ENCODE measurements at places on chromosomes 16 and 17. TPM values are rescaled to one million over a fixed set of nuclear protein-coding genes. Genes with fewer than 3 reads are reported as not detected.

- no peak for DNase-seq
These were observed 86.4 kb downstream of the N4BP1 start for GRCh38 chr16:48523415-48524204.

GRCh38 chr16:86964796-86965241 lies 352.4 kb downstream of the C16orf95 start:
- DNase-seq: no peak

DNA sequence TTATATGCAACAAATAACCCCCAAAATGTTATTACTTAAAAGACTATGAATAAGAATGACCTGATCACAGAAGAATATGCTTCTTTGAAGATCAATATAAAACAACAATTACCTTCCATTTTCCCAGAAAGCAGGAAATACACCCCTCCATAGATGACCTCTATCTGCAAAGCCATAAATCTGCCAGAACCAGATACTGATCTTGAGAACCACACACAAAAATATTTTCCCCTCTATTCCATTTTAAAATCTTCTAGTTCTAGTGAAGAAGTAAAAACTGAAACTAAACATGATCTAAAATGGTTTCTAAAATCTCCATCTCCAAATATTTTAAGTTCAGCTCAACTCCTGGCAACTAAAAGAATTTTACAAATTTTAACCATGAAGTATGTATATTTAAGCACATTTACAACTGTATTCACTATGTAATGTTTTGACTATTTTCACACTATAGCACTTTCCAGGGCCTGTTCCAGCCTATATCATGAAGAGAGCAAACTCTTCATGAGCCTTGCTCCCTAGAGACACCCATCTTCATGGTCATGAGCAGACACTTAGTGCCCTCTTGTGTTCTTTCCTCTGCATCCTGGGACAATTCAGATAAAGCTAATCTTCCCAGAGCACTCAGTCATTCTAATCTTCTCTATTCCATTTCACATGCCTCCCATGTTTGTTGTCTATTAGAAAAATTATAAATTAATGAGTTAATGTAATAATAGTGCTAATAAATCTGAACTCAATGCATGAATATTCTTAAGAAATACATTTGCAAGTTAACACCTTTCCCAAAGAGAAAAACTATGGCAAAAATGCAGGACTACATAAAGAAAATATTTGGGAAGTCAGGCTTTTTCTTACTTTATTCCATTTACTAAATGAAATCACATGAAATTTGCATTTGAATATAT lies 87.0 kb downstream of the HELZ start:
- no peak for DNase-seq

GRCh38 chr16:85751698-85752501 lies 1.0 kb upstream of the C16orf74 start:
- DNase-seq: no peak

DNA sequence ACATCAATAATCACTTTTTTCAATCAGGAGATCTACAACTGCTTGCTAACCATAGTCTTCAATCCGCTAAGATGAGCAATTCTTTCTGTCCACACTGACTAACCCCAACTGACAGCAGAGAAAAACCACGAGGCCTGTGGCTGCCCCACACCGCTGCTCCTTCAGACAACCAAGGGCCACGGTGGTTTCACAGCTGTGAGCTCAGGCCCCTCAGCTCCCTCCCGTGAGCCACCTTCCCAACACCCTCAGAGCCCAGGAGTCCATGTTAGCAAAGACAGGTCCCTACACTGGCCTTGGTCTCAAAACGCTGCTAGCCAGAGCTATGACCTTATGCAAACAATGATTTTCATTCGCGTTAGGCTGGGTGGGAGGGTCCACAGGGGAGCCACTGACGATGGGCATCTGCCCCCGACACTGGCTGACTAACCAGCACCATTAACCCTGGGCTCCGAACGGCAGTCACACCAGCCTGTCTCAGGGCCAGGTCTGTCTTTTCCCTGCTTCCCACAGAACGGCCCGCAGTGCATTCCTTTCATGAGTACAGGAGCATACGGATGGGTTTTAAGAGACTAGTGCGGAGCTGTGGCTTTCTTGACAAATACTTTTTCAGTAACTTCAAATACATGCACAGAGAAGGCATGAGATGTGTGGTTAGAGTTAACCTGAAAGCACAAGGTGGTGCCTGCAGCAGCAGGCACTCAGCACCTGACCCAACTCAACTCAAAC lies 67.3 kb downstream of the ANKRD11 start:
- DNase-seq: no peak

- no peak for DNase-seq
These were observed 1.3 kb upstream of the GJC1 start for GRCh38 chr17:44831371-44831770.

- no peak for DNase-seq
These were observed 42.4 kb upstream of the MMP2 start for GRCh38 chr16:55436587-55436986.

DNA sequence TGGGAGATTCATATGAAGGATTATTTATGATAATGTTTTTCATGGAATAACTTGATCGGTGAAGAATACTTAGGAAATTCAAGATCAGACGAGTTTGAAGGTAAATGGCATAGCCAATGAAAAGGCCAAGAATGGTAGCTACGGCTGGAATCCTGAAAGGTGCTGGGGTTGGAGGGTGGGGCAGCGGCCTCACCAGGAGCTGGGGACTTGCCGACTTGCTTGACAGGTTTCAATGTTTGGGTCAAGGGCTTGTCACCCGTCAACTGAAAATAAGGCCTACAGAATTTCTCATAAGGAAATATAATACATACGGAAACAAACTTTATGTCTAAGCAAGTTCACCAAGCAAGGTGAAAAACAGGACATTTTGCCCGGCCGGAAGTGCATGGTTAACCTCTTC lies 9.9 kb downstream of the CRYM start:
- DNase-seq: no peak

DNA sequence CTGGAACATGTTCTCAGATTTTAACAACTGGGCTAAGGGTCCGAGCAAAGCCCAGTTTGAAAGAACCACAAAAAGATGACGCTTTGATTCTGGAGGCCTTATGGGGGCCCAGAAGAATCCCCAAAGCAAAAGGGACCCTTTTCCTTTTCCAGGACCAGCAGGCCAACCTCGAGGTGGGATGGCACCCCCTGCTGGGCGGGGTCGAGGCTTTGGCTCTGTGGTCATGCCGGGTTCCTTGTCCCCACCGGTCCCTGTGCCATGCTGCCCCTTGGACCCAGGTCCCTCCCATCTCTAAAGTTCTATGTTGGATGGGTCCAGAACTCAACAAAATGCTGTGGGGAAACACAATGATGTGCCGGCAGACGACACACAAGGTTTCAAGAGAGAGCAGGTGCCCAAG lies 30.9 kb downstream of the TMEM204 start:
- DNase-seq: no peak

DNA sequence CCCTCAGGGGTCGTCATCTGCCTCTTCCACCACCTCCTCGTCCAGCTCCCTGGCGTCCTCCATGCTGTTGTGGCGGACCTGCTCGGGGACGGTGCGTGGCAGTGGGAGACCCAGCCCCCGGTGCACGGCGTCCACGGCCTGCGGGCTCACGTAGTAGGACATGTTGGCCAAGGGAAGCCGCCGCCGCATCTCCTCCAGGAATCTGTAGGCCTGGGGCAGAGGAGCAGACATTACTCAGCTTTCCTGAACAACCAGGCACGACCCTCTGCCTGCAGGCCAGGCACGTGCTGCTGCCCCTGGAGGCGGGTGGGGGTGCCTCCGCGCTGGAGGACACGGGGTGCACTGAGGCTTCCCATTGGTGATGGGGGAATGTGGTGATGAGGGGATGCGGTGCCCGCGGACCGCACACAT lies 17.8 kb downstream of the TELO2 start:
- no peak for DNase-seq

DNA sequence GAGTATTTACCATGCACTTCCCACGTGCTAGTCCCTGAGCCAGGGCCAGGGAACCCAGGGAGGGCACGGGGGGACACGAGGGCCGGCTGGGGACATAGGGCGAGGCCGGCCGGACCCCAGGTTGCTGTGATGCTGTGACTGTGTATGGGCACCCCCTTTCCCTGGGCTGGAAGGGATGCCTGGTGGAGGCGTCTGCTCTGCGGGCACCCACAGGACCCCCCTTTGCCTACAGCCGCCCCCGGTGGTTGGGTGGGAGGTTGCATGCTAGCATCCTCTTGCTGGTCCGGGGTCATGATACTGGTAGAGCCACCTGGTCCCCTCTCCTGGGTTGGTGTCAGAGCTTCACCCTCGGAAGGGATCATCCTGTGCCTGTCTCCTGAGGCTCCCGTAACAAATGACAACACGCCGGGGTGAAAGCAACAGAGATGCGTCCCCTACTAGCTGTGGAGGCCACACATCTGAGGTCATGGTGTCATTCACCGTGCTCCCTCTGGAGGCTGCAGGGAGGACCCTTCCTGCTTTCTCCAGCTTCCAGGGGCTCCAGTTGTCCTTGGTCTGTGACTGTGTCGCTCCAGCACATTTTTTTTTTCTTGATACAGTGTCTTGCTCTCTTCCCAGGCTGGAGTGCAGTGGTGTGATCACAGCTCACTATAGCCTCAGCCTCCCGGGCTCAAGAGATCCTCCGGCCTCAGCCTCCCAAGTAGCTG lies 3.1 kb upstream of the CIAO3 start:
- no peak for DNase-seq

GRCh38 chr16:12798846-12799245 lies 4.8 kb downstream of the CPPED1 start:
- no peak for DNase-seq

DNA sequence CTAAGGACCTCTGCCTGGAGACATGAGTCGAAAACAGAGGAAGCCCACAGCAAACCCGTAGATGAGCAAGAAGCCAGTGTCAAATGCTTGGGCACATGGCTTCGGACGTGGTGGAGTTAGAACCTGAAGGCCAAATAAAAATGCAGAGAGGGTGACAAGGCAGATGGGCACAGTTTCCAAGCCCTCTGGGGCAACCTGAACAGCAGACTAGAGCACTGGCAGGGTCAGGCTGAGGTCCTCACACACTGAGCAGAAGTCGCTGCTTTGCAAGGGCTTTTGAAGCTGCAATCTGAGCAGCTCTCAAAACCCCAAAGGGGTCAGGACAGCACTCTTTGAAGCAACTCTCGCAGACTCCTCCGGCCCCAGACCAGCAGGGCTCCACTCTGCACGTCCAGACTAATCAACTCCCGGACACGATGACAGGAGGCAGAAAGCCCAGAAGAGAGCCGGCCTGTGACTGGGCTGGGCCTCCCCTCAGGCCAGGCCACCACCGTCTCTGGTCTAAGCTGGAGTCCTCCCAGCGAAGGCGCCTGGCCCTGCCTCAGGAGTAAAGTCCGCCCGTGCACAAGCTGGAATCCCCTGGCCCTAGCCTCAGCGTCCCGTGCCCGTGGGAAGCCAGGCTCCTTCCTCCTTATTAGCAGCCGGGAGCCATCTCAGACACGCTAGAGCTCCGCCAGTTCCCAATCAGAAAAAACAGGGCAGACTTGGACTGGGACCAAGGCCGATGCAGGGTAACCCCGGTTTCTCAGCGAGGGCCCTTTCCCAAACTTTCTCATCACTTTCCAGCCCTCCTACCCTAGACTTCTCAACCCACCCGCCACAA lies 924 bp downstream of the SMARCD2 start:
- DNase-seq: no peak

Gene CHAD
- not detected for total RNA-seq

Gene PRSS22
- total RNA-seq: not detected

Gene DNAAF8
- total RNA-seq: 6.4 TPM

Gene OTOP3
- not detected for total RNA-seq
